ENCODE measurements at places on chromosomes 5 and 9. TPM values are rescaled to one million over a fixed set of nuclear protein-coding genes. Genes with fewer than 3 reads are reported as not detected.

The NPR2 gene
- 22.2 TPM for total RNA-seq

The SOHLH1 gene
- total RNA-seq: not detected

The SLC25A2 gene
- 0.34 TPM for total RNA-seq

The C1QTNF3 gene
- total RNA-seq: 8.8 TPM

GRCh38 chr9:104775976-104776375, 12.0 kb downstream of the NIPSNAP3B start:
- DNase-seq: no peak

- DNase-seq: no peak
Measured at GRCh38 chr9:15178631-15179030, 128.4 kb downstream of the TTC39B start.

- DNase-seq: no peak
Measured at GRCh38 chr9:73896061-73896460, 601.1 kb upstream of the RORB start.

GRCh38 chr9:134738869-134739659, 97.5 kb downstream of the COL5A1 start:
- DNase-seq: peak; percentile 19

- DNase-seq: no peak
Measured at GRCh38 chr5:63553073-63553472, 409.2 kb downstream of the HTR1A start.
